ENCODE measurements at places on chromosomes 6 and 20.
A peak's percentile ranks its signal among the peaks of the same experiment; 100 is the strongest.

- no peak for DNase-seq
Observed at GRCh38 chr6:125469915-125470314, 168.1 kb upstream of the HDDC2 start.

DNA sequence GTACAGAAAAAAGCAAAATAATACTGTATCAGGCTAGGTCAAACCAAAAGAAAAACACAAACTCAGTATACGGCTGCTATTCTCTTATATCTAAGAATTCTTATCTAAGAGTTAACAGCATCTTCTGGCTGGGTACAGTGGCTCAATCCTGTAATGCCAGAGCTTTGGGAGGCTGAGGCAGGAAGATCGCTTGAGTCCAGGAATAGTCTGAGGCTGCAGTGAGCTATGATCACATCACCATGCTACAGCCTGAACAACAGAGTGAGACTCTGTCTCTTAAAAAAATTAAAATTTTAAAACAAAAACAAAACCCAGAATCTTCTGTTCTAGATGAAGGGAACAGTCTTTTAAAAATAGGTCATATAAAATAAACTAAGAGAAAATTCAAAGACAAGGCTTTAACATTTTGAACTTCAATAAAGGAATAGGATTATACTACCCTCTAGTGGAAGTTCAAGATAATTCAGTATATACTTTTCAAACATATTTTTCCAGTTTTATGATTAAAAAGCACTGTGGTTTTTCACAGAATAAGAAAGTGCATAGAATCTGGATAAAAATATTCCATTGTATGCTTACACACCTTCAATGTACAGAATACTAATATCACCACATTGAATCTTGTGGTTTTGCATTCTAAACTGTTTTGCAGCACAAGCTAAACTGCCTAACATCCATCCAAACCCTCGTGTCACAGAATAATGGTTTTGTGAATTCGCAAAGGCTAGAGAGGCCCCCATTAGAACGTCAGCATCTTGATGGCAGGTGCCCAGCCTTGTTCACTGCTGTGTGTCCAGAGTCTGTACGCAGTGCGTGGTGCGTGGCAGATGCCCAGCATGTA, 39.3 kb downstream of the DTNBP1 start:
- no peak for DNase-seq

DNA sequence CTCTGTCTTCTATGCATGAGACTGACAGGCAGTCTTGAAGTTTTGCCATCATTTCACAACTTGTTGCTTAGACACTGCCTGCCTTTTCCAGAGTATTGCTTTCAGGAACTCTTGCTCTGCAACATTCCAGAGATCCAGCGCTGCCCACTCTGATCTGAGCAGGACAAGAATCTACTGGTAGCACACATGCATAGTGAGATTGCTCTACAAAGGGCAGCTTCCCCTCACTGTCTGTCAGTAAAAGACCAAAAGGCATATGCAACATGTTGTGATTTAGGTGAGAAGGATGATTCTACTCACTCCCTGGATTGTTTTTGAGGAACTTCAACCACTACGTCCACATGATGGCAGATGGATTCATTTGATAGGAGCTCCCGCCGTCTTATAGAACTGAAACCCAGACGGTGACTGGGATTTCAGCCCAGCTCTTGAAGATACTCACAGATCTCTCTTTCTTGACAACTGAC, 259.1 kb downstream of the ARID1B start:
- DNase-seq = no peak

GRCh38 chr6:3835785-3836184, 13.4 kb upstream of the FAM50B start:
- no peak for DNase-seq

DNA sequence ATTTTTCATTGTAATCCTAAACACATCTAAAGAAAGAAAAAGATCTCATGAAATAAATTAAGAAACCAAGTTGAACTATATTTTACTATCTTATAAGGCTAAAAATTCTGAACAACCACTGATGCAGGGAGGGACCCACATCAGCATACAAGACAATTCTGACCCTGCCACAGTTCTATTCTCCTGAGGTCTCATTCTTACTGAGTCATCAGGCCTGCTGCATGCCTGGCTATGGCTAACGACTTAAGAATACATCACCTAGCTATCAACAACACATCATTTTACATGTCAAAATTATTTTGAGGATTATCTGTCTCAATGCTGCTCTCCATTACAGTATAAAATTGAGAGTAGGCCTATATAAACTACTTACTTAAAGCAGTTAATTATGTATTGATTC, 52.9 kb downstream of the FBXL4 start:
- DNase-seq = no peak

GRCh38 chr6:104613416-104614001, 246.2 kb downstream of the HACE1 start:
- DNase-seq = no peak

DNA sequence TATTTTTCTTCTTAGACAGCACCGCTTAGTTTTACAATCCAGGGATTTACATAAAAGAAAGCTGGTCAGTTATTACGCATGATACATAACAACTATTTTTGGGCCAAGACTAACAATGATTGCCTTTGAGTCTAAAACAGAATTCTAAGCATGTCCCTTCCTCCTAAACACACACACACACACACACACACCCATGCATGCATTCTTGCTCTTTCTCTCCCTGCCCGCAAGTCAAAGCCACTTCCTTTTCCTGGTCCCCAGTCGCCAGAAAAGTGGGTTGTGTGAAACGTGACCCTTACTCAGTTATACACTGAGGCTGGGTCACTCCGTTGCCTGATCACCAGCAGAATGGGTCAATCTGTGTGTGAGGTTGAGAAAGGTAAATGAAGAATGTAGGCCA, 31.4 kb downstream of the FYN start:
- DNase-seq = no peak

DNA sequence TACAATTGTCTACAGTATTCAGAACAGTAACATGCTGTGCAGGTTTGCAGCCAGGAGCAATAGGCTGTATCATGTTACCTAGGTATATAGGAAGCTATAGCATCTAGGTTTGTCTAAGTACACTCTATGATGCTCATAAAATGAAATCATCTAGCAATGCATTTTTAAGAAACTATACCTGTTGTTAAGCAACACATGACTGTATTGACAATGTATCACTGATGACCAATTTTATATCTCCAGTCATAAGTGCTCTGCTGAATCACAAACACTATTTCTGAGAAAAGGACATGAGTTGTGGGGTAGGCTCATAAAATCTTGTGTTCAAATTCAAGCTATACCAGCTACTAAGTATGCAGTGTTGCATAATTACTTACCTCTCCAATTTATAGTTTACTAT, 501.3 kb downstream of the CD109 start:
- DNase-seq = no peak

GRCh38 chr6:13725570-13725969, 13.9 kb upstream of the RANBP9 start:
- peak; percentile 35 for DNase-seq

- no peak for DNase-seq
Observed at GRCh38 chr6:14857501-14857900, 388.4 kb upstream of the JARID2 start.

DNA sequence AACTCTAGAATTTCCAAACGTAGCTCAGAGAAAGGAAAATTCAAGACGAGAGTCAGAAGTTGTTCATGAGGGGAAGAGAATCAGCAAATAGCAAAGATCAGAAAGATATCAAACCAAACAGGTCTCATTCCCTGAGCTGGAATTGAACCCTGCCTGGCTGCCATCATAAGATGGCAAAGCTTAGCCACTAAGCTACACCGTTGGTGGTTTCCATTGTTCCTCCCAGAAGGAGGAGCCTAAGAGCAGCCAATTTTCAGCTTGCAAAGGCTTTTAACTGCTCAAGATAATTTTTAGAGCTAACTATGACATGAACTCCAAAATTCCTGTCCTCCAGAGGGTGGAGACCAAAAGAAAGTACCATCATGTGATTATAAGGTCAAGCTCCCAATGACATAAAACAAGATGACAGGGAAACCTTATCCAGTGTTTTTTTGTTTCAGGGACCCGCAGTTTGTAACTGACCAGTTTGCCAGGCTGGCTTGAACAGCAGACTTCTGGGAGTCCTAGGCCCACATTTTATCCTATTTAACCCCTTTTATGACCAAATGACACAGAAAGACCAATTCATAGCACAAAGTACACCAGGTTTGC, 55.9 kb downstream of the COL11A2 start:
- no peak for DNase-seq

DNA sequence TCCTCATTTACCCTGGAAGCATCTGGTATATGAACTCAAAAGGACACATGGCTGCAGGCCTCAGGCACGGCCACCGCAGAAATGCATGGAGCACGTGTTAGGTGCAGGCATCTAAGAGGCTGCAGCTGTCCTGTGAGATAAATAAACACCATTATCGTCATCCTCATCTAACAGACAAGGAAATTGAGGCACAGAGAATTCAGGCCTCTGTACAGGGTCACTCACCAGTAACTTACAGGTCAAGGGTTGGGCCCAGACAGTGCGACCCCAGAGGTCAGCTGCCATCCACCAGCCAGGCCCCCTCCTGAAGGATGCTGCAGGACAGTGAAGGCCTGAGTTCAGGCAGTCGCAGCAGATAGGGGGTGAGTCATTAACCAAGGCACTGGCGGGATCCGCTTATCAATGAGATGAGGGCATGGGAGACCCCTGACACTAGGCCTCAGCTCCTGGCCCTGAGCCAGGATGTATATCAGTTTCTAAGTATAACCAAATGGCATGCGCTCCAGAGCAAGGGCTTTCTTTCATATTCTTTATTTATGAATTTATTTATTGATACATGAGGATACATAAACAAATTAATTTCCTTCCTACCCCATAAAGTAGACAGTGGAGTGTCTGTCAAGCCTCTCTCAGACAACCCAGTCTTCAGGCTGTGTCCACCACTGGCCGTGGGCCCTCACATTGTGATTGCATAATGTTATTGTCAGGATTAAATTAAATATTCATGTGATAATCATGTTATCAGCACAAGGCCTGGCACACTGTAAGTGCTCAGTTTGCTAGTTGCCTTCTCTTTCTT, 316.9 kb downstream of the QKI start:
- no peak for DNase-seq

GRCh38 chr6:38021029-38021428, 201.5 kb downstream of the ZFAND3 start:
- no peak for DNase-seq

DNA sequence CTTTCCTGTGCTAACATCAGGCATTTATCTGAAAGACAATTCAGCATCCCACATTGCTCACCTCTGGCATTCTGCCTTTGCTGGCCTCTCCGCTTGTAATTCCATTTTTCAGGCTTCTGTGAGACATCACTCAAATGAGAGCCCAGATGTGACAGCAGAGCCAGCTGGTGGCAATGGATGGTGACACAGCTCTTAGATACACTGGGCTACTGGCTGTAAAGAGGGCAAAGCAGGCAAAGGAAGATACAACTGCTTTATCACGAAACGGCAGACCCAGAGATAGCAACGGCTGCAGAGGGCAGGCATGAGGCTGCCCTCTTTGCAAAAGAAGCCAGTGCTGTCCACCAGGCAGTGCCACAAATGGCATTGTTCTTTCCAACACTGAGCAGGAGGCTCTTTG, 329.8 kb downstream of the KIF16B start:
- peak; percentile 14 for DNase-seq

GRCh38 chr6:32046450-32047083, 8.4 kb downstream of the CYP21A2 start:
- DNase-seq = no peak

- peak; percentile 10 for DNase-seq
Observed at GRCh38 chr6:127342296-127342945, 988 bp downstream of the ECHDC1 start.

DNA sequence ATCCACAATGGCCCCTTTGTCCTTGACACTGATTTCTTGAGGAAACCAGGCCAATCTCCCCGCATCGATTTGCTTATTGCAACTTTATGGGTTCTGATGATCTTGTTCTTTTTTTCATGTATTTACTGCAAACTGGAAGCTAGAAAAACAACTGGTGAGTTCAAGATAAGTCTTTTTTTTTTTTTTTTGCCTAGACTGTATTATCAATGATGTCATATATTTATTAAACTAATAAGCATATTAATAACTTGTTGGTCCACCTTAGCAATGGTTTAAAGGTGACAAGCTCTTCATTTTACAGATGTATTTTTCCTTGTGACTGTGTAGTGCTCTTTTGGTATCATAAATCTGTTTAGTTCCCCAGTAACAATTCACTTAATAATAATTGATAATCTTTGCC, 79.0 kb upstream of the NOX3 start:
- no peak for DNase-seq

- DNase-seq = no peak
Observed at GRCh38 chr20:48459722-48460395, 367.9 kb downstream of the PREX1 start.

DNA sequence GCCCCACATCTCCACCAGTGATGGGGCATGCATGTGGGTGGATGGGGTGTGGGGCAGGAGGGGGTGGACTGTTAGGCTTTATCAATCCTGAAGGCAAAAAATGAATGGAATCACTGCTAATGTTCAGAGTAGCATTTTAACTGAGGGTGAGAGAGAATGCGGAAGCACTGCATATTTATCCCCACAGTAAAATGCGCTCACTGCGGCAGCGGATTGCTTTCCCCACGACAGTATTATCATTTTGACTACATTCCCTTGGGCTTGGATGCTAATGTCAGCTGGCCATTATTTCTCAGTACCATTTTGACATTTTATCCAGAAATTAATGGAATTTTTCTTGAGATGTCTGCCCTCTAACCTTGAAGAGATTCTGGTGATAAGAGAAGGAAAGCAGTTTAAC, 13.4 kb downstream of the ALDH8A1 start:
- DNase-seq = no peak

DNA sequence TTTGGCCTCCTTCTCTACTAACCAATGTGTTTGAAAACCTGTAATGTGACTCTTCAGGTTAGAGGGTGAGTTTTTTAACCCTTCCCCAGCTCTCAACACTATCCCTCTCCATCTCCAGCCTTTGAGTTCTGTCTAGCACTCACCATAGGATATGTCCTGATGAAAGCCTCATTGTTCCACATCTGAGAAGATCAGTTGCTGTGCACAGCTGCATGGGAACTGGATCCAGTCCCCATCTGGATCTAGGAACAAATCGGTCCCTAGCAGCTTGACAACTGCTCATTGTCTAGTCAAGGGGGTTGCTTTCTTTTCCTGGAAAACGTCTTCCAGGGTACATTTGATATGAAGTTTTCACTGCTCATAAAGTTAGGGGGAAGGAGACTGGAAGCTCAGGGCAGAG, 45.4 kb upstream of the AGPAT4 start:
- DNase-seq = no peak

- no peak for DNase-seq
Observed at GRCh38 chr6:23533311-23533710, 592.7 kb upstream of the NRSN1 start.

DNA sequence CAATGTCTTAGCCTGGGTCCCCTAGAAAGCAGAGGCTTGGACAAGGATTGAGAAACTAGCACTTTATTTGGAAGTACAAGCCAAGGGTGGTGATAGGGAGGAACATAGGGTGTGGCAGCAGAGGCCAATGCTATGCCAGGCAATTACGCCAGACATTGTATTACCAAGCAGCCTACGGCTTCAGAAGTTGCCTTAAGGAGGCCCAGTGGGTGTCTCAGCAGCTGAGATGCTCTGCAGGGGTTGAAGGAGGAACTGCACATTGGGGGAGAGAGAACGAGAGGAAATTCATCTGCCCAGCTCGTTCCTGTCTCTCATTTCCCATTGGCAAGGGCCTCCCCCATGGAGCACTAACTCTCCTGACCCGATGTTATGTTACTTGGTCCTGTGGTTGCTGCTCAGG, 859 bp downstream of the C20orf202 start:
- no peak for DNase-seq

Data from urinary bladder (tissue), 4 donors.